Stimulated activated CD4-positive, alpha-beta T cell treated with anti-CD3 and anti-CD28 coated beads, Interleukin-4, amount 100 ng/mL, for 4 hours (primary cell): ENCODE measurements at places on chromosomes 2 and 18.
A peak's percentile ranks its signal among the peaks of the same experiment; 100 is the strongest.

DNA sequence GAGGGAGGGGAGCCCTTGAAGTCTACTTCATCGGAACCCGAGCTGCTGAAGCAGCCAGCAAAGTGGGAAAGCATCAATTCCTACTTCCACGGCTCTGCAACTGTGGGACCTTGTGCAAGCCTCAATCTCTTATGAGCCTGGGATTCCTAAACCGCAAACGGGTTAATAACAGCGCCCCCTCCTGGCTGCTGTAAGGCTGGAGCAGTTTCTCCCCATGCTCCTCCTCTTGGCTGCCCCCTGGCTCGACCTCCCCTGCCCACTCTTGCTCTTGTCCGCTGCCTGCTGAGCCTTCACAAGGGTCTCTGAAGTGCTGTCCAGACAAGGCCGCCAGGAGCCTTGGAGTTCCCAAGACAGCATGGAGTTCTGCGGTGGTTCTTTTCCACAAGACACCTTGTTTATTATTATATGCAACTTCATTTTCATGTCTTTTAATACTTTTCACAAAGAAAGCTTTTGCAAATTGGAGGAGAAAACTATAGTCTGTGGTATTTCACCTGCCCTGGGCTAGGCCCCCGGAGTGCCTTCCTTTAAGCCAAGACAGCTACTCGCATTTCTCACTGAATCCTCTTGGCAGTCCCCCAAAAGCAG lies 157.2 kb downstream of the DDX1 start:
- no peak for DNase-seq

- no peak for DNase-seq
Observed at GRCh38 chr2:84832772-84833461, 48.0 kb downstream of the TRABD2A start.

- DNase-seq, result no peak
Observed at GRCh38 chr2:64474121-64474571, 20.2 kb downstream of the LGALSL start.

GRCh38 chr2:204544961-204545860 lies at the start of gene PARD3B:
Gene PARD3B (plus strand): TSS chr2:204545475. CDS start chr2:204546000, 525 bp downstream.
- peak; percentile 30 for DNase-seq

DNA sequence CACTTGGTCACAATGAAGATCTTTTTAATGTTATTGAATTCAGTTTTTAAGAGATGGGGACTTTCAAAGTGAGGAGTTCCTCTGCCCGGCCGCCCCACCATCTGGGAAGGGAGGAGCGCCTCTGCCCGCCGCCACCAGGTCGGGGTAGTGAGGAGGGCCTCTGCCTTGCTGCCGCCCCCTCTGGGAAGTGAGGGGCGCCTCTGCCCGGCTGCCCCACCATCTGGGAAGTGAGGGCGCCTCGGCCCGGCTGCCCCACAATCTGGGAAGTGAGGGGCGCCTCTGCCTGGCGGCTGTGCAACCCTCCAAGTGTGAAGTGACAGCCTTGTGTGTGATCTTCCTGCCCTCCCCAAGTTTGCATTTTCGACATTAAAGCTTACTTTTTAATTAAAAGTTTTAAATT lies 899.3 kb downstream of the TRIB2 start:
- no peak for DNase-seq

- no peak for DNase-seq
Observed at GRCh38 chr2:225103737-225104141, 61.5 kb upstream of the DOCK10 start.

DNA sequence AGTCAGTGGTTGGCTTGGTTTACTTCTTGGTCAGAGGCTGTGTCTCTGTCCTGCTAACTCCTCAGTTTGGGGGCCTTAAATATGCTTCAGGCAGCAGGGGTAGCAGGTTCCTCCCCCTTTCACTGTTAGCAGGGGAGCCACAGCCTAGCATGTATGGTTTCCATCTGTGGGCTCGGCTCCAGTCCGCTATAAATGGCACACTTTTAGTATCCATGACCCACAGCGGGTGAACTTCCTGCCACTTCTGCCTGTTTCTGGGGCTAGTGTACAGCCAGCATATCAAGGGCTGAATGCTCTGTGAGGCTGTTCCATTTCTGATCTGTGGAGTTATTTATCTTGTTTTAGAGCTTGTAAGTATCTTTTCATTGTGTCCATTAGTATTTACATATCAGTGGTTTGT lies 58.3 kb downstream of the MRPL33 start:
- no peak for DNase-seq

- no peak for DNase-seq
Observed at GRCh38 chr18:23521907-23522306, 18.6 kb downstream of the RMC1 start.

GRCh38 chr2:20635675-20636584 lies 15.0 kb downstream of the HS1BP3 start:
- no peak for DNase-seq

- no peak for DNase-seq
Observed at GRCh38 chr2:208065476-208065875, 40.1 kb upstream of the PLEKHM3 start.

- DNase-seq, result no peak
Observed at GRCh38 chr2:124566518-124566970, 541.5 kb downstream of the CNTNAP5 start.
